GM12891 (cell line): ENCODE measurements at places on chromosomes 5 and 9.

DNA sequence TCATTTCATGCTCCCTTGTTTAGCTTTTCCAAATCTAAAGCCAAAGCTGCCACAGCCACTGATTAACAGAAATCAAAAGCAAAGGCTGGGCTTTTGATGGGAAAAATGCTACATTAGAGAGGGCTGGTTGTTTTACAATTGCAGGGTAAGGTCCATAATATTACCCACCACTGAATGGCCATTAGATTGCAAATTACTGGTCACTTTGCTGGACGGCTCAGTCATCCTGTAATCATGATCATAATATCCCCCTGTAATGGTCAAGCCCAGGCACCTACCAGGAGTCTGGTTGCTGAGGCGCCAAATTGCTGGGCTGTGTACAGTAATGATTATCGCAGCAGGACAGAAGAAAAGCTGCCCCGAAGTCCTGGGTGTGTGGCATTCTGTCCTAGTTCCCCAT, 286.5 kb downstream of the ZSWIM6 start:
- DNase-seq: no peak

GRCh38 chr5:6216471-6217075, 161.8 kb downstream of the MED10 start:
- DNase-seq: no peak

- DNase-seq: no peak
These were observed 704.1 kb downstream of the PRELID2 start for GRCh38 chr5:145130996-145131395.

DNA sequence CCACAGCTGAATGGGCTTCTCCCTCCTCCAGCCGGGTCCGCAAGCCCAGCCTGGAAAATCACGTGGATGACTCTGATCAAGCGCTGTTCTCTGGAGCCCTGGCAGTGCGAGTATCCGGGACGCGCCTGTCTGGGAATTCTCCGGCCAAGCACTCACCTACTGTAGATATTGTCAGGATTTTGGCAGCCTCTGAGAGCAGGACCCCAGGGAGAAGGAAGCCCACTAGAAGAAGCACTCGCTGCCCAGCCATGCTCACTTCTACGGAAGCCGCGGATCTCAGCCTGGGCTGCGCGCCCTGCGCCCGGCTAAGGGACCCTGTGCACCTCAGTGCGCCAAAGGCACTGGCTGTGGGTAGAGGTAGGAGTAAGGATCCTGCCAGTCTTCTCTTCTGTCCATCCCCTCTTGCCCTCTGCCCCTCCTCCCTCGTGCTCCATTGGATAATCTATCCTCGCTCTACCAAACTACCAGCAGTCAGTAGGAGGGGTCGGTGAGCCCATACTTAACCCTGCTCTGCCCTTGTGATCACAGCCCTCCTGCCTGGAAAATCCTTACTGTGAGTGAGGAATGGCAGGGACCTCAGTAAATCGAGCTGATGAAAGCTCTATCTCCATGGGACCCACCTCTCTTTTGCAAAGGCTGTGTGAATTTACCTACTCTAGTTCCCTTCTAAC, at the start of gene UGT3A2:
TSS of gene UGT3A2 (minus strand) at position 343 of the 671 bp plus-strand sequence. CDS start at position 250, 93 bp downstream.
- no peak for DNase-seq

GRCh38 chr5:73061593-73061992, 58.8 kb upstream of the TMEM171 start:
- DNase-seq: no peak

- DNase-seq: no peak
These were observed 104.2 kb downstream of the RAPGEF6 start for GRCh38 chr5:131530706-131531331.

DNA sequence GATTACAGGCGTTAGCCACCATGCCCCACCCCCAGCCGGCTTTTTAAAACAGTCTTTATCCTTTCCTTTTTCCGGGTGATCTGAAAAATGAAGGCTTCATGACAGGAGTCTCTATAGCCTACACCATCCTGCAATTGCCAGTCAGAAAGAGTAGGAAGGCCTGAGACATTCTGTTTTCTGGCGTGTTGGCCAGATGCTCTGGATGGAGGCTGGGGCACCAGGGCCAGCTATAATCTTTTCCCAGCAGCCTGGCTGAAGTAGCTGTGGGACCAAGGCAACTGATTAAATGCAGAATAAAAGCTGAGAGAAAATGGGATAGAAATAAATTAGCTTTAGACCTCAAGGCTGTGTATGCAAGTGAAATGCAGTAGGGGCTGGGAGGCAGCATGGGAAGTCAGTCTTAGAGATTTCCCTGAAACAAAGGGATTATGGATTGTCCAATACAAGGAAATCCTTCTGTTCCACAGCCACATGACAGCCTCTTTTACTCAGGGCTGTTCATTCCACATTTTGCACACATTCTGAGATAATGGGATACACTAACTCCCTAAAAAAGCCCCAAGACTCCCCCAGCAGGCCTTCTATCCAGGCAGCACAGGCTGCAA, 116.0 kb upstream of the LRRTM2 start:
- no peak for DNase-seq

DNA sequence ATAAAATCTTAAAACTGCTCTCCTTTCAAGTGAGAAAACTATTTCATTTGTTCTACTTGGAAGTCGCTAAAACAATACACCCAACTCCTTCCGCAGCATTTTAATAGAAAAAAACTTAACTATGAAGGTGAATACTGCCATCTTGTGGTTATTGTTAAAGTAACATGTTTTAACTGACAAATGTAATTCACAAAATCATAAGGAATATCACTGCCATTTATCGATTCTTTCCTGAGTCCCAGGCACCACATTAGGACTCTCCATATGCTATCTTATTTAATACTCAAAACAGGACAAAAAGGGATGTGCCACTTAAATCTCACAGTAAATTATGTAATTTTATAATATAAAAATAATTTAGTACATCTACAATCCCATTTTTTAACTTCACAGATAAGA, 130.5 kb upstream of the ITGA1 start:
- DNase-seq: no peak

DNA sequence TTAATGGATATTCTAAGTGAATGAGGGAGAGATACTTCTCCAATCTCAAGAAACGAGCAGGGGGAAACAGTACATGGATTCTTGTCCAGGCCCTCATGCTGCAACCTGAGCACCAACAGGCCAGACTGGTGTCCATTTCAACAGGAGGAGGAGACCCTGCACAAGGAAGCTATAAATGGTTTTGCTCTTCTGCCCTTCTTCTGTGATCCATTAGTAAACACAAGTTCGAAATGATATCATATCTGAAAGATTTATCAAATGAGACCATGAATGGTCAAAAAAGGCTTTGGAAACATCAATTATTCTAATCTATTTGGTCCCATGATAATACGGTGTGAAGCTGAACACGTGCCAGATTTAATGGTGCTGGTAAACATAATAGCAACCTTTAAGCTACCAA, 109.8 kb downstream of the NR6A1 start:
- DNase-seq: no peak
